ENCODE measurements at places on chromosomes 16 and 17.

- DNase-seq: no peak
These were observed 22.3 kb upstream of the XYLT1 start for GRCh38 chr16:17493012-17493411.

GRCh38 chr16:84075376-84075775, 32.8 kb upstream of the SLC38A8 start:
- DNase-seq: no peak

- DNase-seq: no peak
These were observed 34.2 kb upstream of the MRTFB start for GRCh38 chr16:14036889-14037288.

- DNase-seq: no peak
These were observed 45.6 kb upstream of the NKD1 start for GRCh38 chr16:50502616-50503011.

GRCh38 chr17:30173649-30174048, 57.0 kb downstream of the NSRP1 start:
- DNase-seq: no peak

DNA sequence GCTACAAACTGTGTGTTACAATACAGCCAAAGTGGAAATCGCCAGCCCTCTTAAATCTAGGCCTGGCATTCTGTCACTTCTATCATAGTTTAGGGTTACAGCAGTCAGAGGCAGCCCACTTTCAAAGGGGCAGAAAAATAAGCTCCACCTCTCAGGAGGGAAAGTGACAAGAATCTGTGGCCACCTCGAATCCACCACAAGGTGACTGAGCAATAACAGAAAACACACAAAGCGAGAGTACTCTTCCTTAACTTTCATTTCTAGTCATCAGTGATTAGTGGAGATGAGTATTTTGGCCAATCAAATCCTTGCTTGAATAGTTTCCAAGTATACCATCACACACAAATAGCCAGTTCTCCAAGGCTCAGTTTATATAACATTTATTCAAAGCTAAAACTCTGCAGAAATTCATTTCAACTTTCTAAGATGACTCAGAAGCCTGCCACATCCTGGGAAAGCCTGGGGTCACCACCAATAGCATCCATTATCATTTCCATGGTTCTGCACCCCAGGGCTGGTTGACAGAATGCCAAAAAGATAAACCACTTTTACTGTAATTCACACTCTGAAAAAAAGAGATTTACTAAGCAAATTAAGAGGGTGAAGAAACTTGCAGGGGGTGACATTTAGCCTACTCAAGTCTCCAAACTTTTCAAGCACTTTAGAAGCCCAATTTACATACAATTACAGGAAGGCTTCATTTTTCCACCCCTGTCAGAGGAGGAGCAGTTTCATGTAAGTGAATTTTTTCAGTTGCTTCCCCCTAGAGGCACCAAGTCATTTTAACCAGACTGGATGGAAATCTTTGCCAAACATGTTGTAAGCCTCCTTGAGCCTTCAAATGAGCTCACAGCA, 66.8 kb downstream of the SALL1 start:
- no peak for DNase-seq

- DNase-seq: no peak
These were observed 25.4 kb downstream of the B9D1 start for GRCh38 chr17:19336938-19337711.

GRCh38 chr17:73187203-73187769, 5.6 kb upstream of the COG1 start:
- DNase-seq: no peak

- no peak for DNase-seq
These were observed 1.5 kb downstream of the SLC13A5 start for GRCh38 chr17:6711681-6712057.

- DNase-seq: no peak
These were observed 14.0 kb downstream of the LAT start for GRCh38 chr16:28998837-28999236.

- no peak for DNase-seq
These were observed 17.5 kb upstream of the SPNS2 start for GRCh38 chr17:4480929-4481898.

GRCh38 chr16:79707876-79708275, 107.3 kb upstream of the MAF start:
- no peak for DNase-seq

DNA sequence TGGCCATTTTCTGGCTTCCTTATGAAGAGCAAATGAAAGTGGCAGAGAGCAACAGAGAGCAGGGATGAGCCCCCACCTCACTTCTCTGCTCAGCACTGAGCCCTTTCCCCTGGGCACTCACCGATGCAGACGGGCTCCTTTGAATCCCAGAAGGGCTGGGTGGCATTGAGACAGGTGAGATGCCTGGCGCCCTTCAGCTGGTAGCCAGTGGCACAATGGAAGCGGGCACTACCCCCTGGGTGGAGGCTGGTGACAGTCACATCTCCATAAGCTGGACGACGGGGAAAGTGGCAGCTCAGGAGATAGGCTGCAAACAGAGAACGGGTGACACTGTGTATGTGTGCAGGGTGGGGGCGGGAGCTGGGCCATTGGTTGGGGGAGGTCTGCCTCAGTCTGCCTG, 12.5 kb upstream of the PHF12 start:
- no peak for DNase-seq

GRCh38 chr17:56121191-56122051, 31.9 kb upstream of the ANKFN1 start:
- DNase-seq: no peak

DNA sequence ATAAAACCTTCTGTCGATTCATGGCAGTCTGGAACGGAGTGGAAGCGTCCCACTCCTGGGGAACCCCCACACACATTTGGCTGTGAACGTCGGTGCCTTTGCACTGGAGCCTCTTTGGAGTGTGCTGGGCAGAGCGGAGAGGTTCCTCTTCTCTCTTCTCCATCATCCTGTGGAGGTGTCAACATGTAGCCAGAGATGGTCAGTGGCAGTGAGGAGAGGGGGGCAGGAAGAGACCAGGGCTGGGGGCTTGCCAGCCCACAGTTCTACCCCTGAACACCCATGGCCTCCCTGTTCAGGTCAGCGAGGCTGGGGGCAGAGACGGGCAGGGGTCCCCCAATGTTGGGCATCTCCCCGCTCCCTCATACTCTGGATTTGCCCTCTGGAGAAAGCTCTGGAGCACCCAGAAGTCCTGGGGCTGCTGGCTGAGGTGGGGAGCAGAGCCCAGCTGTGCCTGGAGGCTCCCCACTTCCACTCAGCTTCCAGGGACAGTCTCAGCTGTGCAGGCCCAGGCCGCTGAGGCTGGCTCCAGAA, 223.7 kb downstream of the SEC14L1 start:
- DNase-seq: no peak

DNA sequence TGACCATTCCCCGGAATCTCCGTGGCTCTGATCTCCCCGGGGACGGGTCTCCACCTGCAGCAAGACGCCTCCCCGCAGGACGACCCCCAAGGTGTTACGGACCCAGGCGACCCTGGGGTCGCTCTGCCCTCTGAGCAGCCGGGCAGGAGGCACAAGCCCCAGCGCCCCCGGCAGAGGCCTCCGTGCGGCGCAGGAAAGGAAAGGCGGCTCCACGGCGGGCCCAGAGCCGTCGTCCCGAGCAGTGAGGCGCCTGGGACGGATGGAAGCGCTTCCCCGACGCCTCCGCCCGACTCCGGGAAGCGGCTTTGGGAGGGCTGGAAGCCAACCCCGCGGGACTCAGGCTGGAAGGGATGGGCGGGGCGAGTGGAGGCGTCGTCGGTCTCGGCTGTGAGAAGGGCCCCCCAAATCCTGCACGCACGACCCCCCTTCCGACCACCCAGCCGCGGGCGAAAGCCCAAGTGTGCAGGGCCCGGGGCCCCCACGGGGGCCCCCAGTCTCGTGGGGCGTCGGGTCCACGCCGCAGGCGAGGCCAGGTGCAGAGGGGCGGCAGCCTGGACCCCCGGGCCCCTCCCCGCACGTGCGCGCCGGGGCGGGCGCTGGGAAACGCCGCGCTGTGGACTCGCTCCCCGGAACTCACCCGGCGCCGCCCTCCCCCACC, 32.7 kb upstream of the RPH3AL start:
- DNase-seq: no peak

- DNase-seq: no peak
These were observed 11.8 kb downstream of the MYO1D start for GRCh38 chr17:32865141-32865540.

DNA sequence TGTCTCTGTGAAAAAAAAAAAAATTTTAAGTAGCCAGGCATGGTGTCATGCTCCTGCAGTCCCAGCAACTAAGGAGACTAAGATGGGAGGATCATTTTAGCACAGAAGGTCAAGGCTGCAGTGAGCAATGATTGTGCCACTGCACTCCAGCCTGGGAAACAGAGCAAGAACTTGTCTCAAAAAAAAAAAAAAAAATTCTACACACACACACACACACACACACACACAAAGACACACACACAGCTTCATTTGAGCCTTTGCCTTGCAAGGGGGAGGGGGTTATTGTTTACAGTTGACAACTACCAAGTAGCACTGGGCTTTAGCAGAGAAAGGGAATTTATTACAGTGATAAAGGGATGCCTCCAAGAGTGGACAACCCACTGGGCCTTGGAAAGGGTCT, 4.9 kb upstream of the POLR3E start:
- DNase-seq: no peak

DNA sequence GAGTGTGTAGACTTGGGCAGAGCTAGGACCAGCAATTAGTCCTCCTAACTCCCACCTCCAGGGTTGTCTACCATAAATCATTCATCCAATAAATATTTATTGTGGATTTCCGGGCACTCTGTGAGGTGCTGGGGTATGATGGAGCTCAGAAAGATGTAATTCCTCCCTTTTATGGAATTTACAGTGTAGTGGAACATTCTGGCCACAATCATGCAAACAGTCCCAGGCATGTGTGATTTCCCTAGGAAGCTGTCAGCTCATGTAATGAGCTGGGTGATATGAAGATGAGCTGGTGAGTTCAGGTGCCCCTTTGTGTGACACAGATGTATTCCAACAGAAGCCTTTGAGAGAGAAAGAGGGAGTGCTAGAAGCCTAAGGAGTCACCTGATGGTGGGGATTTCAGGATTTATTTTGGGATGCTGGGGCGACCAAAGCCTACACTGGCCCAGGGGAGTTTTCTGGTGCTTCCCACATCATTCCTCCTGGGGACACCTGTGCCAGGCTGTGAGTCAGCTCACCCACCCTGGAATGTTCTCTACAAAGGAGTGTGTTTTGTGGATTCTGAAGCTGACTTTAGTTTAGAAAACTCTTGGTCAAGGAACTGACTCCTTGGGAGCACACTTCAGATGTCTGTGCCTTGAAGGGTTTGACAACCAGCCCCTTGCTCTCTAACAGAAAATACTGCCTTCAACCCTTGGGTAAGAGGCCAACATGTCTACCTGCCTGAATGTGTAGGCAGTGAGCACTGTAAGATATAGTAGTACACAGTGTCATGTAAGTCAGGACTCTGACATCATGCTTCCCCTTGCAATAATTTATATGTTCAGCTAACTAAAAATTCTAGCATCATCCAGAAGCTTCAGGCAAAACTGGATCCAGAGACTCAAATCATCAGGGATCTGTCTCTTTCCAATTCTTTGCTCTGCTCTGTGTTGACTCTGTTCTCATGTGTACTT, 42.9 kb downstream of the HS3ST4 start:
- no peak for DNase-seq

- no peak for DNase-seq
These were observed 1.2 kb upstream of the GRB7 start for GRCh38 chr17:39736319-39737165.

GRCh38 chr16:84538222-84538840, 33.9 kb upstream of the MEAK7 start:
- no peak for DNase-seq

- no peak for DNase-seq
These were observed 20.2 kb upstream of the MPRIP start for GRCh38 chr17:17022011-17022410.

GRCh38 chr16:28491230-28491969, 474 bp downstream of the CLN3 start:
- no peak for DNase-seq

- DNase-seq: no peak
These were observed 6.5 kb downstream of the ABHD15 start for GRCh38 chr17:29560316-29560715.

DNA sequence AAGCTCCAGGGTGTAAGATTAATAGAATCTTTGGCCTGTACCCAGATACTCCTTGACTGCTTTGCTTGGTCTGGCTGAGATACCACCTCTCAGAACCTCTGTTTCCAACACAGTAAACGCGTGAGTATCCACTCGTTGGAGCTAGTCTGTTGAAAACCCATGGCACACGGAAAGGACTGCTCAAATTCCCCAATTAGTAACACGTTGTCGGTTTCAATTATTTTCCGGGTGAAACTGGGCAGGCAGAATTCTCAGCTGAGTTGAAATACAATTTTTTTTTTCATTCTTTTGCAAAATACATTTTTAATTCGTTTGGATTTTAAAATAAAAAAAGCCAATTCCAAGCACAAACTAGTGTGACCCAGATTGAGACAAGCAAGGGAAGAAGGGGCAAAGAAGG, 120.5 kb downstream of the MAF start:
- DNase-seq: no peak

DNA sequence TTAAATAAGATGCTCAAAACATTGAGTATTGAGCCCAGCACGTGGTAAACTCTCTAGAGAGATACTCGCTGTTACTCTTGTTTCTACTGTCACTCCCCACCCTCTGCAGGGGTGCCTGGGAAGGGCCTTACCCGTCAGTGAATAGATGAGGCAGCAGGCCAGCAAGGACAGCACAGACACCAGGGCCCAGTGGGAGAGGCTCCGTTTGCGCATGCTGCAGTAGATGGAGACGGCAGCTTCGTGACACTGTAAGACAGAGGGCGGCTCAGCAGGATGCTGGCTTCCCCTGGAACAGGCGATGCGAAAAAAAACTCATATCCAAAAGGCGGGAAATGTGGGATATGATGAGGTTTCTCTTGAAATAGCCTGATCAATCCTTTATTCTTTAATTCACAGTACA, 20.0 kb downstream of the SLC38A8 start:
- no peak for DNase-seq

DNA sequence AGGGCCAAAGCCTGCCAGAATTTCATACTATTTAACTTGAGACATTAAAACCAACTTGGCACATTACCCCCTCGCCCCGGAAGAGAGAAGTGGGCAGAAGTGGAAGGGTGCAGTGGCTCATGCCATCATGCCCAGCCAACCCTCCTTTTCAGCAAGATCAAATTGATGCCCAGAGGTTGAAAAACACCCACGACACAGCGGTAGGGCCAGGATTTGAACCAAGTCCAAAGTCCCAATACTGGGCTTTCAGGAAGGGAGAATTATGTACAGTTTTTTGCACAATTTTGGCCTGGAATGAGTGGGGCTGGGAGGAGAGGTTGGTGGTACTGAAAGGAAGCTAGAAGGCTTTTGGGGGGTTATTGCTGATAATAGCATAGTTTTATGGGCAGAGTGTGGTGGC, 11.0 kb downstream of the PDP2 start:
- no peak for DNase-seq

GRCh38 chr17:75693500-75694481, 26.7 kb downstream of the SAP30BP start:
- no peak for DNase-seq

GRCh38 chr16:49564496-49565229, 191.1 kb downstream of the C16orf78 start:
- DNase-seq: no peak

- DNase-seq: no peak
These were observed 70.1 kb downstream of the COPRS start for GRCh38 chr17:31788956-31789355.

All from NCI-H345 (cell line).